HCEC 1CT (cell line): ENCODE measurements at places on chromosomes 1 and 21.

DNA sequence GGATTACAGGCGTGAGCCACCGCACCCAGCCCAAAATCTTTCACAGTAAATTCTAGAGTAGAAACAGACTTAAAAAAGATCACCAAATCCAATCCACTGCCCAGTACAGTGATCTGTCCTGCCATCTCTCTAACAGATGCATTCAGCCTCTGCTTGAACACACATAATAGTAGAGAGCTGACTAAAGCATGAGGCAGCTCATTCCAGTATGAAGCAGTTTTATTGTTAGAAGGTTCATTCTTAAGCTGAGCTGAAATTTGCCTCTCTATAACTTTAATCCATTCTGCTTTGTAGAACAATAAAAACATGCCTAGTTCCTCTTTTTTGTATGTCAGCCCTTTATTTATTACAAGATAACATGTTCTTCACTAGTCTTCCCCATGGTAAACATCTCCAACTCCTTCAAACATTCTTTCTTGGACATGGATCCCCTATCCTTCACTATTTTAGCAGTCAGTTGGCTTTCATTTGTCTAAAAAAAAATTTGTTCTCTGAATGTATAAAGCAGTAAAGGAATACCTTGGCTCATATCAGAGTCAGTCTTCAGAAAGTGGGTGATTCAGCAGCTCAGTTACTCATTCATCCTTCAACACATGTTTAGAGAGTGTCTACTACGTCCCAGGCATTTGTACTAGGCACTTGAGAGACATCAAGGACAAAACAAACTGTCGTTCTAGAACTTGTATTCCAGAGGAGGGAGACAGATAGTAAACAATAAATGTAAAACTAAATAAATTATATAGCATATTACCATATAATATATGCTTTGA lies 10.7 kb upstream of the PTBP2 start:
- DNase-seq: peak; percentile 68

DNA sequence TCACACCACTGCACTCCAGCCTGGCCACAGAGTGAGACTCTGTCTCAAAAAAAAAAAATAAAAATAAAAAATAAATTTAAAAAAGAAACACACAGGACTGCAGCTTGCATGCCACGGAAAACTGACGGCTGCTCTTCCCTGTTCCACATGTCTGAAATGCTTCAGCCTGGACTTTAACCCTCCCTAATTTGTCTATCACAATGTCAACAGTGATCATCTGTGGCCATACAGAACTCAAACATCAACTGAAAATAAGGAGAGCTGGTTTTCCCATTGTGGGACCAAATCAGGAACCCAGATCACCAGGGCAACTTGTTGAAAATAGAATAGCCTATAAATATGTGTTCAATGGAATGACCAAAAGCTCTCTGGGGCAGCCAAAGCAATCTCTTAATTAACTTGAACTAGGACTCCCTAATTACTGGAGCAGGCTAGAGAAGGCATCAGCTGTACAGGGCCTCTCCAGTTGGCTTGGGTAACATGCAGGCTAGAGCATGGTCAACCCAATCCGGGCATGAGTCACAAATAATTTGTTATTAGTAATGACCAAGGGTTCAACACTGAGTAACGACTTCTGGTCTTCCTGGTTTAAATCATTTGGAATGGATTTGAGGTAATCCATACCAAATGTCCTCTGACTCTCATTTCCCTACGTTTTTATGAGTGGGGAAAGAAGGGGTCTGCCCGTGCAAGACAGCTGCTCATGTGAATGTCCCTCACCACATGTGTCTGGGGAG lies 62.7 kb upstream of the KAZN start:
- DNase-seq: no peak

- DNase-seq: peak; percentile 24
Measured at GRCh38 chr1:241253471-241253870, 103.5 kb downstream of the RGS7 start.

GRCh38 chr1:92882819-92883218 lies 51.0 kb downstream of the RPL5 start:
- no peak for DNase-seq

GRCh38 chr21:26806801-26807295 lies 38.4 kb downstream of the ADAMTS1 start:
- peak; percentile 86 for DNase-seq

DNA sequence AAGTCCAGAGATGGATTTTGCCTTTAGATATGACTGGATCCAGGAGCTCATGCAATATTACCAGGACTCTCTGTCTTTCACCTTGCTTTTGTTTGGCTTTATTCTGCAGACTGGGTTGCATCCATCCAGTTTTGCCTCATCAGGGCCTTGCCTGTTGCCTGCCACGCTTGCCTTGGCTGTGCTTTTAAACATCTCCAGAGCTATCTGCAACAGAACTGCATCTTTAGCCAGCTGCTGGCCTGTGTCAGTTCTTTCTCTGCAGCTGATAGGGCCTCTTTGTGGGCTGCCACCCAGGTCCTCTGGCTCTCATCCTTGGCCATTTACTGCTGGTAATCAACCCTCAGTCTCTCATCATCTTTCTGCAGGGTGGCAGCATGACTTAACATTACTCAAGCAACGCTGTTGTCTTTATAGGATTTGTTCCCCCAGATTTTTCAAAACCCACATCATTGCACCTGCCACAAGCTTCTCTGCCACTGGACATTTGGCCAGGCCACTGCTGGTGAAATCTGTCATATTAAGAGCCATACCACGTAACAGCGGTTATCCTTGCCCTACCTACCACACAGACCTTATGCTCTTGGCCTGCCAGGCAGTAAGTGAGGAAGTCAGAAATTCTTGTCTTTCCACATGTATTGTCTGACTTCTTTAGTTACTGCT lies 24.4 kb upstream of the HUNK start:
- no peak for DNase-seq

DNA sequence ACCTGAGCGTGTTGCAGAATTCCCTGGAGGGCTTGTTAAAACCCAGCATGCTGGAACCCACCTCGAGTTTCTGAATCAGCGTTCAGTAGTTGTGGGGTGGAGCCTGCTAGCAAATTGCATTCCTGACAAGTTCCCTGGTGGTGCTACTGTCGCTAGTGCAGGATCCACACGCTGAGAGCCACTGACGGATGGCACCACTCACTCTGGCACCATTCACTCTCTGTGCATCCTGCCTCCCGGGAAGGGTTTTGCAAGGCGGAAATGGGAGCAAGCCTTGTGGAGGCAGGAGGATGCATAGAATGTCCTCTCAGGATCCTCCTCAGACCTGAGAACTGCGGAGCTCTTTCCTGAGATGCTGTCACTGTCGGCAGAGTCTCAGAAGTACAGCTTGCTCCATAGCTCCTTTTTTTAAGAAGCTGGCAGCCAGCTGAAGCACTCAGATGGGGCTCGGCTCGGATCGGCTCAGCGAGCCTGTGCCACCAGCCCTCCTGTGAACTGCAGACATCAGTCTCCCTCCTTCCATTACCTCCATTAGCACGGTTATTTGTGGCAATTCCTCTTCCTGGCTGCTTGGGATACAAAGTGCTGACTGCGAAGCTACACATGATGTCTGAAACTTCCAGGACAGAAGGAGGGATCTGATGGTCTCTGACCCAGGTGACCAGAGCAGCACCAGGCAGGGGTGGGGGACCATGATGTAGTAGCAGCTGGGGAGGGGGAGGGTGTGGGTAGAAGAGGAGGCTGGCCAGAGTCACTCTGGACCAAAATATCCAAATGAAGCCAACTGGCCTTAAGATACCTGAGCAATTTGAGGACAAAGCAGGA lies 89.6 kb downstream of the C1orf94 start:
- no peak for DNase-seq

GRCh38 chr1:184890539-184890973 lies 83.8 kb downstream of the NIBAN1 start:
- DNase-seq: peak; percentile 6

DNA sequence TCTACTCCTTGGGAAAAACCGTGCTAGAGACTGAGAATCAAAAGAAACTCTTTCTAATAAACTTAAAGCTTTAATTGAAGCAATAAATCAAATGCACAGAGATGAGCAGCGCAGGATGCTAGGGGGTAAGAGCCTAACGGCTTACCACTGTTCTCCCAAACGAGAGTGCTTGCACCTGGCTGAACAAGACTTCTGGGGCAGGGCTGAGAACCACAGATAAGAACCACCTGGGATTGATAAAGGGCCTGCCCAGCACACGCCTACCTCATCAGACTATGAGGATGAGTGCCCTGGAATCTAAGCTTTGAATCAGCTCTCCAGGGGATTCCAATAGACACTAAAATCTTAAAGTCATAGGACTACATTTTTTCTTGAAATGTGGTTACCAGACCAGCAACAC lies 43.3 kb downstream of the KRTAP19-8 start:
- DNase-seq: no peak

GRCh38 chr1:232034556-232034955 lies 408.0 kb downstream of the DISC1 start:
- DNase-seq: no peak

DNA sequence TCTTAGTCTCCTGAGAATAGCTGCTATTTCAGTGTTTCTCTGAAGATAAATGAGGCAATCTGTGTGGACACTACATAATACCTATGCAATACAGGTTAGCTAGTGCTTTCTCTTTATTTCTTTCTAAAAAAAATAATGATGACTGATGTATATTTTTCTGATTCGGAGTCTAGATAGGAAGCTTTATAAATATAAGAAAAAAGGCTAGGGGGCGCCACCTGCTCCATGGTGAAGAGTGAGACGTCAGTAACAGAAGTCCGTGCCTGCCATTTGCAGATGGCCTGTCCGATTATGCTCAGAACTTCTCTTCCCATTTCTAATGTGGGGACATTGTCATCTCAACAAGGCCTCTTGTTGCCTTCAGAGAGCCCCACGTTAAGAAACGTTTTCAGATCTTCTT lies 26.4 kb downstream of the QSOX1 start:
- no peak for DNase-seq

GRCh38 chr1:84152649-84153056 lies 8.6 kb downstream of the PRKACB start:
- DNase-seq: no peak

DNA sequence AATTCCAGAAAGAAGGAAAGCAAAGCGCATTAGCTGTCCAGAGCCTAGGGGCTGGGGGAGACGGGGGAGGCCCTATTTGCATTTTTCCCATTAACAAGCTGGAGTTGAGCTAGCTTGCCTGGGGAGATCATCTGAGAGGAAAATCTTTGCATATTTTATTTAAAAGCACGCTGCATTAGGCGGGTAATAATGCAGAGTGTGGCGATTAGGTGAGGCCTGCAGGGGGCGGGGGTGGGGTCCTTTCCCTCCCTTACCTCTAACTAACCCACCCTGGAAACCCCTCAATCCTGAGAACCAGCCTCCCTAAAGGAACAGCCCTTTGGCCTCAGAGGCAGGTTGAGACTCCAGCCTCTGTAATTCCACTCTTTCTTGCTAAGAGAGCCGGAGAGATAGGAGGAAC lies 16.2 kb downstream of the C1orf216 start:
- no peak for DNase-seq

DNA sequence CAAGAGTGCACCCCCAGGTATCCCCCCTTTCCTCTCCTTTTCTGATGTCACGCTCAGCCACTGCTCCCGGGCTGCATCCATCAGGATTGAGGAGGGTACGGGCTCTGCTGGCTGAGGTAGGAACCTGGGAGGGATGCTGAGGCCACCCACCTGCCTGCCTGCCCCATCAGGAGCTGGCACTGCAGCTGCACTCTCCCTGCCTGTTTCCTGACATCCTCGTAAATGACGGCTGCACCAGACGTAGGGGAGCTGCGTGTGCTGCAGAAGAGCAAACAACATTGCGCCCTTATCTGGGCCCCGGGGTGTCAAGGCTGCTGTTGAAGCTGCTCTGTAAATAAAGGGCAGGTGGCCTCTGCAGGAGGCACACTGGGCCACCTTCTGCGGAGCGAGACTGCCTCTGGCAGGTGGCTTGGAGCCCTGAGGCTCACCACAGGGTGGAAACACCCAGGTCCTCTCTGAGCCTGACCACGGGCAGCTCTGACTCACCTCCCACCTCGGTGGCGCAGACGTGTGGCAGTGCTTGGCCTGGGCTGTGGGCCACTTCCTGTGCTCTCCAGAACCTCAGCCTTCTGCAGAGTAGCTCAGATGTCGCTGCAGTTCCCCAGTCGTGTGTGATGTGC lies 30.9 kb downstream of the SNAP47 start:
- DNase-seq: no peak

DNA sequence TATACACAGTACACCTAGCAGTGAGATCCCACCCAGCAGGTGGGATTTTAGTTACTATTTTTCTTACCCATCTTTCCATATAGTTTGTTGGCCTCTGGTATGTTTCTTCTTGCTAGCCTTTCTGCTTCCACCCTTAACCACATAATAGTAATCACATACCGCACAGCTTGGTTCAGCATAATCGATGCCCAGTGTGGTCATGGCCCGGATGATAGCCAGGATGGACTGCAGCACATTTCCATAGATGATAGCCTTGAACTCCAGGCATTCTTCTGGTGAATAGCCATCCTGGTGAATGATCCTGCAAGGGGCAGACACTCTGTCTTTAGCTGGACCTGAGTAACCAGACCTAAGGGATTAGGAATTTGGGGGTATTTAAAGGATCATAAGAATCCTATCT lies 9.5 kb downstream of the GNAT2 start:
- DNase-seq: no peak

GRCh38 chr1:177289532-177289931 lies 118.8 kb downstream of the BRINP2 start:
- DNase-seq: no peak

DNA sequence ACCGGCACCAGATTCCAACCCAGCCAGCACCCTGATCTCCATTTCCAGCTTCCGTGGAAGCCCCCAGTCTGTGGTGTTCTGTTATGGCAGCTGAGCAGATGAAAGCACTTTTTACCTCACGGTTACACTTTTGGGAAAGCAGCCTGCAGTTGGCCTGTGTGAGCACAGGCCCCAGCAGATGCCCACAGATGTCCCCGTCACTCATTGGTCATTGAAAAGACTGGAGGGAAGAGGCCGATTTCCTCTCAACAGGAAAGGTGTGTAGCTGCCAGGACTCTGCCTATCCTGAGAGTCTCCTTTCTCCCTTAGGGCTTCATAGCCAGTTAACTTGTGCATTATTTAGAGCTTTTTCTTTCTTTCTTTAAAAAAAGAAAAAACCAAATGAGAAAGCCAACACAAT lies 123.0 kb downstream of the PCBP3 start:
- DNase-seq: no peak

- DNase-seq: no peak
Measured at GRCh38 chr1:174171073-174171472, 11.8 kb downstream of the RABGAP1L start.

DNA sequence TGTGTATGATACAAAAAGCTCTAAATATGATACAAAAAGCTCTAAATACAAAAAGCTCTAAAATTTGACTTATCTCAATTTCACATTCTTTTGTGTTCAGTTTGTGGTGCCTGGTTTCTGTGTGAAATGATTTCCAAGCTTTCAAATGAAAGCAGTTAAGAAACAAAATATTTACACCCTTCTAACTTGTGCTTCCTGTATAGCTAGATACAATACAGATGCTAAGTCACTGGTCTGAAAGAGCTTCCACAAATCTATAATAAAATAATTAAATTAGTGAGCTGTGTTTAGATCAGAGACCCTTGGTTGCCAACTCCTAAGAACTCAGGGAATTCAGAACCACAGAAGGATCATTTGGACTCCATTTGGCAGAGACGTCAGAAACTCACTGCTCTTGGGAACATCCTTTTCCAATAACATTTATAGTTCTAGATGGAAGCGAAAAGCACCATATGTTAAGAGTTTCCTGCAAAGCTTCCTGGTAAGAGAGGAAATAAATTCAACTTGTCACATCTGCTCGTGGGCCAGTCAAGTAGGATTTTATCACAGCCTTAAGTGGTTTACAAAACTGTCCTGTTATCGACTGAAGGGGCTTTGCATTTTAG lies 1079.1 kb downstream of the ADGRL2 start:
- DNase-seq: no peak
